ENCODE measurements at places on chromosomes 13 and 19. TPM values are rescaled to one million over a fixed set of nuclear protein-coding genes. Genes with fewer than 3 reads are reported as not detected.
A peak's percentile ranks its signal among the peaks of the same experiment; 100 is the strongest.

DNA sequence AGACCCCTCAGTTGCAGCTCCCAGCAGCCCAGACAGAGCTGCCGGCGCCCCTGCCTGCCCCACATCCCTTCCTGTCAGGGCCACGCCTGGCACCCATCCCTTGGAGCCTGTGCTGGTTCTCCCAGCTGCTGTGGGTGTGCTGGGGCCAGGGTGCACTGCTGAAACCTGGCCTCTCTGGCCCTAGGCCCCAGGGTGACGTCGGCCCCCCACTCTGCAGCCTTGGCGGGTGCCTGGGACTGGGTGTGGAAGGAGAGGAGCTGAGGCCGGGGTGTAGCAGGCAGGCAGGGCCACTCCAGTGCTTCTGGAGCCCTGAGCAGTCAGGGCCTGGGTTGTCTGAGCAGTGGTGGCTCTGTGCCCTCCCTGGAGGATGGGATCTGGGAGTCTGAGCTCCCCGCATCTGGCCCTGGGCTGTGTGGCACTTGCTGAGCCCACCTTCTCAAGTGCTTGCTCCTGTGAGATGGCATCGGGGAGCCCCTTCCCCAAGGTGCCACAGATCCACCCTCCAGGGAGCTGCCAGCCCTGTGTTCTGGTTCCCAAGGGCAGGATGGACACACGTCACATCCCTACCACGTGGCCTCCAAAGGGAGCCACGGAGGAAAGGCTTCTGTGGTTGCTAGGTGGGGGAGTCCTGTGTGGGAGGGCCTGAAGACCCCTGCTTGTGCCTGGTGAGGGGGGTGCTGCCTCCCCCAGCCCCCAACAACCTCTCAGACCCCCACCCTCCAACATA is 5.2 kb downstream of the PLEKHJ1 start:
- DNase-seq: no peak

- DNase-seq: no peak
These were observed 4.1 kb downstream of the SLC10A2 start for GRCh38 chr13:103062079-103062478.

DNA sequence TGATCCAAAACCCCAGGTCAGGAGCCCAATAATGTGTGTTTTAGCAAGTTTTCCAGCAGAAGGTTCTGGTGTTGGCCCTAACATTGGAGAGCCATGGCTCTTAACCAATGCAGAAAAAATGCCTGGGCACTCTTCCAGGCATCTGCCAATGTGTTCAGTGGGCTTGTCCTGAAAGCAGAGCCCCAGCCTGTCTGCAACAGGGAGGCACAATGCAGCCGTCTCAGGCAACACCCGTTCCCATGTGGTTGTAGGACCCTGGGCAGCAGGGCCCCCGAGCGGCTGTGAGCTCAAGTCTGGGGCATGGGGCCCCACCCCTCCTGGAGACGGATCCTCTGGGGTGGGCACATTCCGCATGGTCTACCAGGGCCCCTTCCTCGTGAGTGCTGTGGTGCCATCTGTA is 58.1 kb upstream of the SIAH3 start:
- no peak for DNase-seq

DNA sequence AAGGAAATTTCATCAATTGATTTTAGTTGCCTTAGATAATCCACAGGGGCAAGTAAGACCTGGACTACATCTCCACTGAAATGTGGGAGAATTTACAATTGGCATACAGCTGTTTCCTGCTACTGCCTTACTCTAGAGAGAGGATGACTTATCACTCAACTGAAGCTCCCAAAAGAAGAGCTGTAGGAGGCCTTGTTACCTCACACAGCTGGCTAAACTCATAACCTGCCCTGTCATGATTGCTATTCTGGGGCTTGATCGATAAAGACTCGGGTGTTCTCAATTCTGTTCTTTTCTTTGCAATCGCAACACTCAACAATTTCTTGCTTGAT is 1396.4 kb downstream of the EFNB2 start:
- no peak for DNase-seq

DNA sequence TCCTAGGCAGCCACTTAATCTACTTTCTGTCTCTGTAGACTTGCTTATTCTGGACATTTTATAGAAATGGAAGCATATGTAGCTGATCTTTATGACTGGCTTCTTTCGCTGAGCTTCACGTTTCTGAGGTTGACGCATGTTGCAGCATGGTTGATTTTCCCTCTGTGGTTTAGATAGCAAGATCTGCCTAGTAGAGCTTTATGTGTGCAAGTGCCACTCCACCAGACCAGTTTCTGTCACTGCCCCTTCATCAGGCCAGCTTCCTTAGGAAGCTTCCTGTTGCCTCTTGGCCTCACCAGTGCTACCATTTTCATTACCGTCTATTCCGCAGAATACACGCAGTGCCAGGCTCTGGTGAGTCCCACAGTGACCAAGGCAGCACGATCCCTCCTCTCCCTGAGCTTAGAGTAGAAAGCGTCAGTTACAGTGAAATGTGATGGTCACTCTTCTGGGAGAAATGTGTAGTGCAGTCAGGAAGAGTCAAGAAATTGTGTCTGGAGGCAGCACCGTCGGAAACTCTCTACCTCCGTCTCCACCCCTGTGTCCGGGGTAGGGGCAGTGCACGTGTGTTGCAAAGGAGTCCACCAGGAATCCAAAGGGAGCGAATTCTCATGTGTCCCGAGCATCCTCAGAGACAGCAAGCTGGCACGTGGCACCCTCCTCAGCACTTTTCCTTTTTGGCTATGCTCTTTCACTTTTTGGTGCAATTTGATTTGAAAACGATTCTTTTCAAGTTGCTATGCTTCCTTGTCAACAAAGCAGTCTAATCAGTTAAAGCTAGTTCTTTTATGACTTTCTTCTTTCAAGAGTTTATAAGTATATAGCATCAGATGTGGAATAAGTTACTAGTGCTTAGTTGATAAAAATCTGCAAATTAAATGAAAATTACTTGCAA is 45.4 kb upstream of the GPR183 start:
- no peak for DNase-seq

- DNase-seq: no peak
These were observed 47.7 kb upstream of the UQCRFS1 start for GRCh38 chr19:29260477-29261317.

GRCh38 chr19:31616031-31616430 is 266.8 kb upstream of the TSHZ3 start:
- no peak for DNase-seq

- DNase-seq: no peak
These were observed 471.0 kb downstream of the COG6 start for GRCh38 chr13:40126306-40127085.

GRCh38 chr19:11539495-11540365 is 1.1 kb downstream of the CNN1 start:
- no peak for DNase-seq

DNA sequence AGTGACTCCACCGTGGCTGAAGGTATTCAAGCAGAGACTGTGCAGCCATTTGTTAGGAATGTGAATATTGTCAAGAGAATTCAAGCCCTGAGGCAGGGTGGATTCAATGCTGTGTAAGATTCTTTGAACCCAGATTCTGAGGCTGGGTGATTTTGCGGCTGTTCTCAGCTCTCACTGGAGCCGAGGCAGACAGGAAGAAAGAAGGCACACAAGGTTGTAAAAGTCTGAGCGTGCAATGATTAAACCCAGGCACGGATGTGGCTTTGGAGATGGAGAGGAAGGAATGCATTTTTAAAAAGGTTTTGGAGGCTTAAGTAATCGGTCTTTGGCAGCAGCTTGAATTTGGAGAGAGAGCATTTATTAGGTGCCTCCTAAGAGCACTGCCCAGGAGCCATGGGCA is 187.9 kb downstream of the KATNAL1 start:
- DNase-seq: no peak

DNA sequence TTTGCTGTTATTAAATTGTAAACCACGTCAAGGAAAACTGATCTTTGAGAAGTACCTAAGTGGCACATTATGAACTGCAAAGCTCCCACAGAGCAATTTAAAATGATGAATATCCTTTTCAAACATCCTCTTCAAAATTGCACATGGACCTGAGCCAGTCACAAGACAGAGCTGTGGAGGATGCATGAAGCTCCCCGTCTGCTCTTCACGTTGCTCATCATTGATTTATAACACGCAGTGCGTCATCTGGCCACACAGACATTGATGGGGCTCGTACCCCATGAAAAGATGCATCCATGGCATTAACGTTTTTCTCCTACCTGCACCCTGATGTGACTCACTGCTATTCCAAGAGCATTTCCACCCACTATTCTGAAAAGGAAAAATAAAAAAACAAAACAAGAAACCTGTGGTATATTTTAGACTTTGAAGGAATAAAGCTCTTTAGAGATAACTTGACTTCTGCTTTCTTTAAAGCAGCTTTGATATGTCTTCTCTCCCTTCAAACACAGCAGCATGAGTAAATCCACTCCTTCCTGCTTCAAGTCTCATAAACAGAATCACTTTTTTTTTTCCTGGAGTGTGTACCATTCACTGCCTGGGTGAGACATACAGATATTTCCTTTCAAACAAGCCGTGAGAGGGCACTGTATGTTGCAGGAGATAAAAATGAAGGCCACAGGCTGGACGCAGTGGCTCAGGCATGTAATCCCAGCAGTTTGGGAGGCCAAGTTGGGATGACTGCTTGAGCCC is 7.2 kb upstream of the SERTM1 start:
- no peak for DNase-seq

SKA3 gene
- total RNA-seq: 3.0 TPM

- peak; percentile 75 for DNase-seq
These were observed 518 bp downstream of the TFDP1 start for GRCh38 chr13:113584870-113585671.

DNA sequence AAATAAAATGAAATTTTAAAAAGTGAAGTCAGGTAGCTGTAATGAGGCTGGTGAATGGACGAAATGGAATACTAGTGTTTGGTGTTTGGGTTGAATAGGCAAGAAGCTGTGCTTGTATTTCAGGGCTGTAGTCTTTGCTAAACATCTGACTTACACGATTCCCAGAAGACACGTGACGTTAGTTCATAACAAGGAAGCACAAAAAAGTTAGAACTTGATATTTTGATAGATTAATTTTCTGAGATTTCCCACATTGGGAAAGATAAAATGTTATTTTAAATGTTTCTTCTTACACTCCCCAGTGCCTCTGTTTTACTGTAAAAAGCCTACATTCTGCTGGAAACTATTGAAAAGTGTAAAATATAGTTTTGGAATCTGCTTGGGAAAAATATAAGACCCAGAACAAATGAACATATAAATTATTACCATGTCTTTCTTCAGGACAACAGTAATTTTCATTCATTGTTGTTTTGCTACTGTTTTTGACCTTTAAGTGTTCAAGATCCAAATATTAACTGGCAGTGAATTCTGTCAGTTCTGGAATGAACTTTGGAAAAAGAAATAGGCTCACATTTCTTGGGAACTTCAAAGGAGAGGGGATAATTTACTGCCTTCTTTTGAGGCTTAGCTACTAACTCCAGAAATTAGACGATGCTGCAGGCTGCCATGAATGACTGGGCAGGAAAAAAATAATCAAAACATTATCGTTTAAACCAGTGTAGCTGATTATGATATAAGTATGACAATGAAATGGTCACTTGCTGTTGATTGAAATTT is 241.3 kb downstream of the SLITRK6 start:
- DNase-seq: no peak

PLVAP gene
- total RNA-seq: 27.6 TPM

GRCh38 chr13:31018511-31018910 is 86.1 kb downstream of the TEX26 start:
- DNase-seq: no peak

FFAR1 gene
- not detected for total RNA-seq

GRCh38 chr19:41531438-41532311 is 44.3 kb upstream of the CEACAM21 start:
- DNase-seq: peak; percentile 89

DNA sequence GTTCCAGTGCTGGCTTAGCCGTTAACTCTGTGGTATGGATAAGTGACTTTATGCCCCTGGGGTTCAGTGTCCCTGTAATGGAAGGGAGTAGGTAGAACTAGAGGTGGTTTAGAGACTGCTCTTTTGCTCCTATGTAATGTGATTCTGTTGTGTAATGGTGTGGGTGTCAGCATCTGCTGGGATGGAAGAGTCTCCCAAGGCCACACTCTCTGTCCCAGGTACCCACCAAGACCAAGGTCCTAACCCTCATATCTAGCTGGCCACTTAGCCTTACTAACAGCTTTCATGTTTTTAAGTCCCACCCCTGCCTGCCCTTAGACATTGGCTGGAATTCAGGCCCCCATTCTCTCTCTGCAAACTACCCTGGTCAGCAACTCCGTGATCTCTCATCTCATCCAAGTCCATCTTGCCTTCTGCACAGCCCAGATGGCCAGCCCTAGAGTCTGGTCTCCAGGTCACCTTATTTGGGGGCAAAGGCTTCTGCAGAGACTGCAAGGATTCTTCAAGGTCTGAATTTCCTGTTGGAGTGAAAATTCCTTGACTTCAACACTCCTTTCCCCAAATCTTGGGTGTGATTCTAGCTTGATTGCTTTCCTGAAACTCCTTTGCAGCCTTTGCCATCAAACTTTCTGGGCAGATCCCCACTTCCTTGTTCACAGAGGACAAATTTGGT is 48.4 kb downstream of the SERP2 start:
- no peak for DNase-seq

All from suprapubic skin (tissue), 4 donors.